Hematopoietic multipotent progenitor cell treated with erythropoietin and hydrocortisone succinate and interleukin-3 and kit ligand, for 15 days (in vitro differentiated cells): ENCODE measurements at places on chromosomes 2 and 18.
A peak's percentile ranks its signal among the peaks of the same experiment; 100 is the strongest.

DNA sequence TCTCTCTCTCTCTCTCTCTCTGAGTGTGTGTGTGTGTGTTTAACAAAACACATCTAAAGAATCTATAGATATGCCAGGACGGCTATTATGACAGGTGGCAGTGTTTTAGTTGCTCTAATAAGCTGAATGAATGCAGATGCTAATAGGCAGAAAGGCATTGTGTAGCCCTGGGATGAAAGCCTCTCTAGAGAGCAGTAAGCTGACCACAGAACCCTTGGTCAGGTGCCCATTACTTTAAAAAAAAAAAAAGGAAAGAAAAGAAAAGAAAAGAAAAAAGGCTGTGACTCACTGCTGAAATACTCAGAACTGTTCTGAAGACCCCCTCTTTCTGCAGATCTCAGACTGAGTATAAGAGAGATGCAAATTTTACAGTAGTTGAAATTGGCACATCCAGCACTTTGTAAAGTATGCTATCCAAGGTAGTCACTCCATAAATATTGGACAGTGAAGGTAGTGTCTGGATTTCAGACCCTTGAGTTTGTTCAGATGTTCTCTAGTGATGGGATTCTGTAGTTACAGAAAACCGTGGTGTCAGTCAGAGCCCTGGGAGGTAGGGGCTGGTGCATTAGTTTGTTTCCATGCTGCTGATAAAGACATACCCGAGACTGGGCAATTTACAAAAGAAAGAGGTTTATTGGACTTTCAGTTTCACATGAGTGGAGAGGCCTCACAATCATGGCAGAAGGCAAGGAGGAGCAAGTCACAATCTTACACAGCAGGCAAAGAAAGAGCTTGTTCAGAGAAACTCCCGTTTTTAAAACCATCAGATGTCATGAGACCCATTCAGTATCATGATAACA, 30.9 kb downstream of the OSBPL6 start:
- DNase-seq = no peak

DNA sequence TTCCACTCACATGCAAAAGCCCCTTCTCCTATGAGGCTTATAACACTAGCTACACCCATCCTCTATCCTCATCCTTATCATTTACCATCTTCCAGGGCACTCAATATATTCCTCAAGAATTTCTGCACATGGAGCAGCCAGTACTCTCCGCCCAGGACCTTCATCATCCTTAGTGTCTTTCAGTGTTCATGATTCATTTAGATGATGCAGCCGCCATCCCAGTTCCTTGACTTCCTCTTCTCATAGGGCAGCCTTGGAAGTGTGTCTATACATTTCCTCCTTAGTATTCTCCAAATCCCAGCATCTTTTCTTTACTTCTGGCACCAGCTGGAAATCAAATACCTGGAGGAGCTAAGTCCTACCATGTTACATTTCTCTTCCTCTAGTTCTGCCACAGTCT, 3.0 kb upstream of the ITSN2 start:
- no peak for DNase-seq

- DNase-seq = no peak
These were observed 364.8 kb upstream of the GALNT5 start for GRCh38 chr2:156892467-156893281.

DNA sequence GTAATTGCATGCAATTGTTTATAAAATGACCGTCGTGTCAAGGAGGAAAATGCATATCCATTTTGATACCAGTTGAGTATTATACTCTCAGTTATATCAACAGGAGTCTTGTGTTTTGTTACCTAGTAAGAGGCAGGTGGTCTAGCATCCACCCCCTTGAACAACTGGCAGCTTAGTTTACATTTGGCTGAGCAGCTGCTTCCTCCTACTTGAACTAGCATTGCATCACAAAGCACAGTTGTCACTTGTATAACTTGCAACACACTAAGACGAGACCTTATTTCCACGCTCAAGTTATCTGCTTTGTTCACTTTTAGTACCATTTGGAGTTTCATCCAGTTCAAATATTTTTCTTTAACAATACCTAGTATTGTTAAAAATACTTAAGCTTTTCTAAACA, 75.4 kb upstream of the UBE2E3 start:
- no peak for DNase-seq

- DNase-seq = no peak
These were observed 247.8 kb downstream of the MYT1L start for GRCh38 chr2:2083113-2083758.

- no peak for DNase-seq
These were observed 38.9 kb downstream of the INO80C start for GRCh38 chr18:35458677-35459441.

- no peak for DNase-seq
These were observed 18.2 kb downstream of the SLC4A1AP start for GRCh38 chr2:27681841-27682240.

DNA sequence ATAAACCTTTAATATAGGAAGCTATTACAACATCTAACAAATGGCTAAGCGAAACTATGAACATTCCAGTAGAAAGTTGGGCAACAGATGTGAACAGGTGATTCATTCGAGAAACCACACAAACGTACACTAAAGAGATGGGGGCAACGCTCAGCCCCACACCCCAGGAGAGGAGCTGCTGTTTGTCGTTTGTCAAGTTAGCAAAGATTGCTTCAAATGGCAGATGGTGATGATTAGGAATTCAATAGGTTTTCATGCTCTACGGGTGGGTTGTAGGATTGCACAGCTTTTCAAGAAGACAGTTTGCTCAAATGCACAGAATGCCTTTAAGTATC, 154.7 kb upstream of the HDAC4 start:
- DNase-seq = no peak

GRCh38 chr2:229997565-229997964, 71.2 kb downstream of the SLC16A14 start:
- DNase-seq = no peak

- DNase-seq = no peak
These were observed 28.4 kb upstream of the RNU4ATAC start for GRCh38 chr2:121502246-121502645.

- no peak for DNase-seq
These were observed 279.2 kb downstream of the CTNNA2 start for GRCh38 chr2:79792090-79792489.

DNA sequence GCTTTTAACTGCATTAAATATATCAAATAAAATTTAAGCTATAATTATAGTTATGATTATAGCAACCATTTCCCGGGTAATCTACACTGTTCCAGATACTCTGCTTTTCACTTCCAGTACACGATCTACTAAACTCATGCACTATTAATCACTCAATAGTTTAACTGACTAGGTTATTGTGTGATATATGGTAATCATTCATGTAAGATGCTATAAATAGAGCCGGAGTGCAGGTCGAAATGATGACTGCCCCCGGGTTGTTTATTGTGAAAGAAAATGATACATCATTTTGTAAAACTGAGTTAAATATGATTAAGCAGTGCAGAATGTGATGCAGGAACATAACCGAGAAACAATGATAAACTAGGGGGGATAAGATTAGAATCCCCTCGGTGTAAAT, 434.6 kb upstream of the DSEL start:
- DNase-seq = no peak

GRCh38 chr2:54519841-54520459, 63.8 kb downstream of the SPTBN1 start:
- no peak for DNase-seq

GRCh38 chr2:224937887-224938286, 104.4 kb downstream of the DOCK10 start:
- no peak for DNase-seq

- no peak for DNase-seq
These were observed 62.3 kb downstream of the ITGA6 start for GRCh38 chr2:172489681-172490080.

- DNase-seq = no peak
These were observed 1055.5 kb upstream of the KLHL29 start for GRCh38 chr2:22329211-22330154.

DNA sequence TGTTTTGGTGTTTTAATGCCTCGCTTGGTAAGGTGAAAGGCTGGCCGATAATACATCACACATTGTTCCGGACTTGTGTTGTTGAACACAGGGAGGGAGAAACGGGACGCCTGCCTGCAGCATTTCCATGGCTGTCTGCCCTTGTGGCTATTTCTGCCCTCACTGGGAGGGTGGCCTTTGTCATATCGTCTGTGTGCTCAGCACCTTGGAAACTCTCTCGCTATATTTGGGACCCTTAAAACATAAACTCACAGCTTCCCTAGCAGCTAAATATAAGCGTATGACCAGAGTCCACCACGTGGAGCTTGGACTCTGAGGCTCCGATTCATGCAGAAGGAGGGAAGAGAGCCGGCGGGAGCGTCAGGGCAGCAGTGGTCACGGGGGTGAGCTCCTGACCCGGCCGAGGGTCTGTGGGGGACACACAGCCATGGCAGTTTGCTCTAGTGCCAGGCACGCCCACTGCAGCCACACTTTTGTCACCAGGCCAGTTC, 111.7 kb downstream of the SH3BP4 start:
- DNase-seq = no peak

GRCh38 chr2:159204381-159205144, 81.9 kb downstream of the WDSUB1 start:
- DNase-seq = no peak

- DNase-seq = no peak
These were observed 53.6 kb upstream of the ATL2 start for GRCh38 chr2:38430597-38431207.

GRCh38 chr2:150214626-150215025, 272.8 kb downstream of the RND3 start:
- no peak for DNase-seq

GRCh38 chr2:9334761-9335160, 88.6 kb downstream of the ITGB1BP1 start:
- no peak for DNase-seq

- DNase-seq = peak; percentile 30
These were observed 266.5 kb downstream of the HRH4 start for GRCh38 chr18:24726727-24727492.

DNA sequence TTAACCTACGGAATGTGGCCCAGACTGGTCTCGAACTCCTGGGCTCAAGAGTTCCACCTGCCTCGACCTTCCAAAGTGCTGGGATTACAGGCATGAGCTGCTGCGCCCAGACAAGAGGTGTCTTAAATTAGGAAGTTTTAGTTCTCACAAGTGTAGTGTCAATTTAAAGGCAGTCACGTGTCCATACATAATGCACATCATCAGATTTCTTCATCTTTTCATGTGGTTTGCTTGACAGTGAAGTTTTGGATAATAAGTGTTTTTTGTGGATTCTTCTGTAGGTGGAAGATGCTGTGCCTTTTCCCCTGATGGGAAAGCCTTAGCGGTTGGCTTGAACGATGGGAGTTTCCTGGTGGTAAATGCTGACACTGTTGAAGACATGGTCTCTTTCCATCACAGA, 147.5 kb downstream of the RTN4 start:
- no peak for DNase-seq

- no peak for DNase-seq
These were observed 242.5 kb downstream of the EXOC6B start for GRCh38 chr2:72583376-72583775.

GRCh38 chr2:105864262-105864661, 119.5 kb downstream of the NCK2 start:
- no peak for DNase-seq

GRCh38 chr2:134206031-134206430, 47.8 kb upstream of the MGAT5 start:
- DNase-seq = no peak

DNA sequence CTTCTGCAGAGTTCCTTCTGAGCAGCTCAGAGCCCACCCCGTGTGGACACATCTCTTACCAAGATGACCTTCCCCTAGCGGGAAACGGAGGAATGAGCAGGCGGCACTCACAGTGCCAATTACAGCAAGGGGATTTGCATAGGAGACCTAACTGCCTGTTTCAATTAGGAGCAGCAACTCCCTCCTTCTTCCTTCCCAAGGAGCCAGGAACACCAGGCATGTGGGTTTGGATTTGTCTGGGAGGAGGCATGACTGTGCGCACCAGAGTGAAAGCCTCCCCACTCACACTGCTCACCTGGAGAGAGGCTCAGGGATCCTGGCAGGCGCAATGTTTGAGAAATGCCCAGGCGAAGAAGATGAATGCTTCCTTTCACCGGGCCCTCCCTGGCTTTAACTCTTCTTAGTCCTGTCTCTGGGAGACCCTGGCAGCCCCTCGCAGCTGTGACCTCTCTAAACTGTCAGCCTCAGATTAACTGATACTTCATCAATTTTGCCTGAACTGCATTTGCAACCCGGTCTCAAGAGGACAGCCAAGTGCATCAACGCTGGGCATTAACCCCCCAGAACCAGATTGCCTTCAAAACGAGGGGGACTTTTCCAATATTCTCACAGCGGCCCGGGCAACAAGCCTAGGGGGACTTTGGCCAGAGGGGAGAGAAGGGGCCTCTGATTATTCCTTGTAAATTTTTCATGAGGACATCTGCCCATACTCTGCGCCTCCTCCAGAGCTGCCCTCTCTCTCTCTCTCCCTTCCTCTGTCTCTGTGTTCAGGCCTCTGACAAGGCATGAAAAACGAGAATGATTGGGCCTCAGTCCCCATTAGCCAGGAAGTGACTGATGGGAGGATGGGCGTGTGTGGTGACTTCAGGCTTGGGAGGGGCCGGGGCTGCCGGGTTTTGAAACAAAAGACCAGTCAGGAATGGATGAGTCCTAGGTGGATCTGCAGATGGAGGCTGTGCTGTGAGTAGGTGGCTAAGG, 93.8 kb downstream of the CMPK2 start:
- DNase-seq = no peak

DNA sequence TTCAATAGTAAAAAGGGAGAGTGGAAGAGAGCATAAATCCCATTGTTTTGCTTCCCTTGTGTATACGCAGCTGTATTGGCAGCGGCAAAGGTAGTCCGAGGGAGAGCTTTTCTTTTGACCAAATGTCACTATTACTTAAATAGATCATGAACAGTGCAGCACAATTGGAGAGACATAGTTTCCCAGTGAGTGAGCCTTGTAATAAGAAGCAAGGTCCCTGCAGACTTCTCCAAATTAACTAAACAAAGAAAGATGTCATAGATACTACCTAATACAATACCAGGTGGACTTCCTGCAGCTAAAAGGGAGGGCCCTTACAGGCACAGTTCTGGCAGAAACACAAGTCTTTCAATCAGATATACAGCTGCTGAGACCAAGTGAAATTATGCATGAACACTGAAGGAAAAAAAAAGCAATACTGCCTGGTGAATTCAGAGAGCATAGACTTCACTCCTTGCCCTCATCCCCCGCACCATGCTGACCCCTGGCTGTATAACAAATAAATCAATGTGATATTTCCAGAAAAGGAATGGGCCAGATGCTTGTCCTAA, 404.7 kb upstream of the CDH2 start:
- DNase-seq = no peak

DNA sequence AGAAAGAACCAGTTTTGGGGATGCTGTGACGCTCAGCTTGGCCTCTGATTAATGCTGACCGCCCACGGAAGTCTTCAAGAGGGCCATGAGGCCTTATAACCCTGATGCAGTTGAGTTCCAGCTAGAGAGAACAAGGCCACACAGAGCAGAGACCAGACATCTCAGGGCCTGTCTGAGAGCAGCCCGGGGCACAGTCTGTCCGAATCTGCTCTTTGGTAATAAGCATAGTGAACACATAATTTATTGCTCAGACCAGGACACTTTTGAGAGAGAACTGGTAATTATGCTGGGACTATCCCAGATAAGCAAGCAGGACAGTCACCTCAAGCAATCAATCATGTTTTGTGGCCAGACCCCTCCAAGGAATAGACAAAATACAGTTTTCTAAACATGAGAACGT, 68.5 kb downstream of the STPG4 start:
- DNase-seq = no peak
